Left hindlimb (tissue), 1 donor: ENCODE measurements at places on chromosomes 6 and 20.
A peak's percentile ranks its signal among the peaks of the same experiment; 100 is the strongest.

DNA sequence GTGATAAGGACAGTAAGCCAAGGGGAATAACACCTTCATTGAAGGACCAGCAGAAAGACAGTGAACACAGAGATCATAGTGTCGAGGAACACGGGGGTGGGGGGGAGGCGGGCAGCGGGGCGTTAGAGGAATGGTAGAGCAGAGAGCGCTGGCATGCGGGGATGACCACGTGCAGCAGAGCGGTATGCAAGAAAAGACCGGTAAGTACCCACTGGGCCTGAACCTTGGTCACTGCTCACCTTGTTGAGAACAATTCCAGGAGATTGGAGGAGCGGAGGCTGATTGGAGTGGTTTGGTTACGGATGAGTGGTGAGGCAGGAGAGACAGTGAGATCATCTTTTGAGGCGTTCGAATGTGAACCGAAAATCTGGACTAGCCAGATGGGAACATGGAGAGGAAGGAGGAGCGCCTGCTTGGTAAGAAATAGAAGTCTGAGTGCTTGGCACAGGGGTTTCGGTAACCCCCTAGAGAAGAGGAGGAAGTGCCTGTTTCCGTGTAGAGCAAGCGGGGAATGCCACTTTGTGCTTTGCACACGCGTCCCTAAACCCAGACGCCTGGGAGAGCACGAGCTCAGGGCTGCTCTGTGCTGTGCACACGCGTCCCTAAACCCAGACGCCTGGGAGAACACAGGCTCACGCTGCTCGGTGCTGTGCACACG is 70.0 kb downstream of the FAM120B start:
- DNase-seq: no peak

DNA sequence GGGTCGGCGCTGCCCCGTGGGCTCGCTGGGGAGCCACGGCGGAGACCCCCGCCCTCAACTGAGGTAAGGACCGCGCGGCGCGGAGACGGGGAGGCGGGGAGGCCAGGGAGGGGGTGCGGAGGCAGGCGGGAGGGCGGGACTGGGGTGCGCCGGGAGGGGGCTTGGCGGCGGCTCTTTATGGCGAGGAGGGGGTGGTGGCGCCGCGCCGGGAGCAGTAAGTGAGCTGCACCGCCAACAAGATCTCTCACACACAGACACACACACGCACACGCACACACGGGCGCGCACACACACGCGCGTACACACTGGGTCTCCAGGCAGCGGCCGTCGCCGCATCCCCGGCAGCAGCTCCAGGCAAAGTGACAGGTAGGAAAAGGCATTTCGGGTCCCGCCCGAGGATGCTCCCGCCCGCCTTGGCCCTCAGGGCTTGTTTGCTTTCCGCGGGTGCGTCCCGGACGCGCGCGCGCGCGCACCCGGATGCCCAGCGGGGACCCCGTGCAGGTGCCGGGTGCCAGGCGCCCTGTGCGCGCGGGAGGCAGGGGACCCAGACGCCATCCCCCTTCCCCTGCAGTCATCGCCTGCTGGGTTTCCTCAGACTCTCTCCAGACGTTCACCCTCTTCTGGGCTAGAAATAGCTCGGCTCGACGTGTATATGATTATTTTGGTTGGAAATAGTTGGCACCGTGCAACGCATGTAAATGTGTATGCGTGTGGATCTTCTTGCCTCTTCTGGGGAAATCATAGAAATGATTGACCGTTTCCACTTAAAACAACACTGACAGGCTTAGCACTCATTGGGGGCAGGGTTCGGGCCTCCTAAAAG is at the start of gene PLCB4:
PLCB4 (plus strand) TSS at position 247 of the 823 bp plus-strand sequence. CDS start 238,728 bp downstream, outside the sequence.
- peak; percentile 75 for DNase-seq

- no peak for DNase-seq
Observed at GRCh38 chr20:50058662-50059402, 54.1 kb downstream of the UBE2V1 start.

GRCh38 chr6:22468256-22468965 is 101.0 kb upstream of the HDGFL1 start:
- DNase-seq: no peak

GRCh38 chr6:42104095-42104803 is 38.2 kb downstream of the C6orf132 start:
- peak; percentile 58 for DNase-seq

DNA sequence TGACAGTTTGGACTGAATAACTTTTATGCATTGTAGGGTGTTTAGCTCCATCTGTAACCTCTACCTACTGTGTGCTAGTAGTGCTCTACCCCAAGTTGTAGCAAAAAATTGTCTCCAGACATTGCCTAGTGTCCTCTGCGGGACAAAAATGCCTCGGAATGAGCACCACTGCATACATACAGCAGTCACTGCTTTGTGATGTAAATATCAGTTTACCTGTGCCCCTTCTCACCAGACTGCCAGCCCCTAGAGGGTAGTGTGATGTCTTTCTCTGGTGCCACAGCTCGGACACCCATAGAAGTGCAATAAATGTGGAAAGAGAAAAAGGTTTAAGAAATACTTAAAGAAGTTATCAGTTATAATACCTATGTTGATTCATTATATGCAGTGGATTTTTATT is 25.1 kb downstream of the TMEM200A start:
- DNase-seq: no peak

- peak; percentile 40 for DNase-seq
Observed at GRCh38 chr6:1865585-1865984, 255.9 kb downstream of the FOXC1 start.

DNA sequence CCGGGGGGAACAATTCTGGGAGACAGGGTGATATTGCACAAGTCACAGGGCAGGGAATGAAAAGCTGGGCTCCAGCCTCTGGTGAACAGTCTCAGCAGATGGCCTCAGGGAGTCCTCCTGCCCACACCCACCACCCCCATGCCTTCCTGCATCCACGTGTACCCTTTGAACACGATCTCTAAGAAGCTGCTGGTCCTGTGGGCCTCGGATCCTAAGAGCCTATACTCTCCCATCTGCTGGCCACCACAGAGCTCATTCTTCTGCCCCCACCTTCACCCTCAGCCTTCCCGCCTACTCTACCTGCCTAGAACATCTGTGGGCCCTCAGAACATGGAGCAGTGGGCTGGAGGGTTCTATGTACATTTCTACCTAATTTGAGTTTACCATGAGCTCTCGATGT is 60.3 kb downstream of the TRERF1 start:
- DNase-seq: no peak

DNA sequence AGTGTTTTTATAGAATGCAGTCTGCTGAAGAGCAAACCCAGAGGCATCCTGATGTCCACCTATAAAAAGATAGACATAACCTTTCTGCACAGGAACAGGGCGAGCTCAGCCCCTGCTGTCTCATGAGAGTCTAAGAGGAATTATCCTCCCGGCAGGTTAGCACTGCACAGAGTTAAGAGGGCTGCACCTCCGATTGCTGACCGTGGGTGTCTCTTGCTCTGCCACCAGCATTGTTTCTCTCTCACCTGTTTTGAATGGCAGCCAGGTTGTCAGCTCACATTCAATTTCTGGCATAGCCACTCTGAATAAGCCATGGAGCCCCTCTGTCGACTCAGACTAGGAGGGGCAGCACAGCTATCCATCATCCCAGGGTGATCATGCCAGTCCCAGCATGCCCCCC is 211.2 kb downstream of the PHACTR1 start:
- no peak for DNase-seq

DNA sequence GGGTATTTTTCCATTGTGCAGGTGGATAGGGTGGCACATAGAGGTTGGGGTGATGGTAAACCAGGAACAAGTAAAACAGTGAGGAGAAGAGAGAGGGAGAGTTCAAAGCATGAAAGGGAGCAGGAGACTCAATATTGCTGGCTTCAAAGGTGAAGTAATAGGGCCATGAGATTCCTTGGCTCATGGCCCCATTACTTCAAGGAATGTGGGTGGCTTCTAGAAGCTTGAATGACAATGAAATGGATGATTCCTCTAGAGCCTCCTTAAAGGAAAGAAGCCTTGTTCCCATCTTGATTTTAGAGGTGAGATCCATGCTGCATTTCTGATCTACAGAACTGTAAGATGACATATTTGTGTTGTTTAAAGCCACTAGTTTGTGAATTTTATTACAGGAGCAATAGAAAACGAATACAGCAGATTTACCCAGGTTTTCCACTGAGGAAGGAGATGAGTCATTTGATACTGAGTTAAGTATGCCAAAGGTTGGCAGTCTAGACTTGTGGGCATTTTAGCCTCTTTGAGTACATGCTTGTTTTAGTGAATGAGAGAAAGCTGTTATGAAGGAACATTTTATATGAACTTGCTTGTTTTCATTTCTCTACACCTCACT is 110.4 kb downstream of the PLCB4 start:
- DNase-seq: no peak

GRCh38 chr6:87333033-87333432 is 4.0 kb upstream of the GJB7 start:
- no peak for DNase-seq

- DNase-seq: peak; percentile 35
Observed at GRCh38 chr6:93418033-93418407, 1.3 kb downstream of the EPHA7 start.

GRCh38 chr6:79622364-79622763 is 8.8 kb upstream of the SH3BGRL2 start:
- no peak for DNase-seq

DNA sequence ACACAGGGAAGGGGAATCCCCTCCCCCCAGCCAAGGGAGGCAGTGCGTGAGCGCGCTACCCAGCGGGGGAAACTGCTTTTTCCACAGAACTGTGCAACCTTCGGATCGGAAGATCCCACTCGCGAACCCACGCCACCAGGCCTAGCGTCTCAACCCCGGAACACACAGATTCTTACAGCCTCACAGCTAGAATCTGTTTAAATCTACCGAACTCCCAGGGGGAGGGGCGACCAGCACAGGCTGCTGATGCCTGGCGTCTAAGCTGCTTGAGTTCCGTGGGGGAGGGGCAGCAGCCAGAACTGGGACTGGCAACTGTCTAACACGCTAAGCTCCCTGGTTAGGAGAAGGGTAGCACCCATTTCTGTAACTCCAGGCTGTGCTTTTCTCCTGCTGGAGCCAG is 217.3 kb upstream of the TENT5A start:
- no peak for DNase-seq

DNA sequence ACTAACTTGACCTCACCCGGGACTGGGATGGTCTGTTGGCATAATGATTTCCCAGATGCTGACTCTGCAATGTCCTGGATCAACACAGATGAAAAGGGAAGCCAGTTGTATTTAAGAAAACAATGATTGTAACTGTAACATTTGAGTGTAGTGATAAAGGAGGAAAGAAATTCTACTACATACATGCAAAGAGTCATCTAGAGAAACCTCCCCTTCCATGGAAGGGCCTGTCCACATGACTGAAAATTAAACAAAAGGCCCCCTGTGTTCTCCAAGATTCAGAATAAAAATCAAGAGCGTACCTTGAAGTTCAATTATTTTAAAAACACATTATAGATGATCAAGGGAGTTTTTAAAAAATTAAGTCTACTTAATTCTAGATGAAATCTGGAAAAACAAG is 151.2 kb downstream of the FOXC1 start:
- DNase-seq: no peak

DNA sequence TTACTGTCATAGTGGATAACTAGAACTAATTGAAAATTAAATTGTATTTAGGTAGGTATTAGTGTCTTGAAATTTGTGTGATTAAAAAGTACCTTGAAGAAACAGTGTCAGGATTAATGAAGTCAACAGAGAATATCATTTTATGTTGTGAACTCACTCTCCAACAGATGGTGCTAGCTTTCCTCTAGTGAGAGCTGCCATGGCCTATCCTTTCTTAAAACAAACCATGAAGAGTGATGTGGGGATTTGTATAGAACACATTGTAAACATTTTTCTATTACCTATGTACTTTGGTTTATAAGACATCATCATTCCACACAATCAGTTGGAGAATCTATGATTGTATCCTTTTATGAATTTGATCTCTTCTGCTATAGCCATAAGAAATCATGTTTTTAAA is 4.8 kb upstream of the SRSF12 start:
- DNase-seq: no peak
